ENCODE measurements at places on chromosomes 3 and 15.
A peak's percentile ranks its signal among the peaks of the same experiment; 100 is the strongest.

- DNase-seq, result no peak
Observed at GRCh38 chr3:97232393-97233034, 418.1 kb downstream of the EPHA6 start.

DNA sequence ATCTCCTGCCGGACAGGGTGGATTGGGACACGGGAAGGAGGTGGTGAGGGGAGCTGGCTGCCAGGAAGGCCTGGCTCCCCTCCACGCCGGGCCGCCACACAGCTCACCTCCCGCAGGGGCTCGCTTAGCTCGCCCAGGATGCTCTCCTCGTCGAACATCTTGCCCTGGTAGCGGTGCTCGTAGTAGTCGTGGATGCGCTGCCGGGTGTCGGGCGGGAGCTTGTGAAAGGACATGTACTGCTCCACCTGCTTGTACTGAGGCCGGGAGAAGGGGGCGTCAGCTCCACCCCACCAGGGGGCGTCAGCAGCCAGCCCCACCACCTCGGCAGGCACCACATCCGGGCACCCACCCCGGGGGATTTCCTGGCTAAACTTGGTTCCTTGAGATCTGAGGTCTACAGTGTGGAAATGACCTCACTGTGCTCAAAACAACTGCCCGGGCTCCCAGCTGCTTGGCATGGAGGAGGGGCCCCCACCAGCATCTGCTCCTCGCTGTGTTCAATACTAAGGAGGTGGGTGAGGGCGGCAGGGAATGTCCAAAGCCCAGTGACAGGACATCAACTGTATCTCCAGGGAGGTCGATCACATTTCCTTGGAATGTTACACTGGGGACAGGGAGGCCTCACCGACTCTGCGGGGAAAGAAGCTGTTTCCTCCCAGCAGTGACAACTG is 43.4 kb downstream of the HCN4 start:
- no peak for DNase-seq

DNA sequence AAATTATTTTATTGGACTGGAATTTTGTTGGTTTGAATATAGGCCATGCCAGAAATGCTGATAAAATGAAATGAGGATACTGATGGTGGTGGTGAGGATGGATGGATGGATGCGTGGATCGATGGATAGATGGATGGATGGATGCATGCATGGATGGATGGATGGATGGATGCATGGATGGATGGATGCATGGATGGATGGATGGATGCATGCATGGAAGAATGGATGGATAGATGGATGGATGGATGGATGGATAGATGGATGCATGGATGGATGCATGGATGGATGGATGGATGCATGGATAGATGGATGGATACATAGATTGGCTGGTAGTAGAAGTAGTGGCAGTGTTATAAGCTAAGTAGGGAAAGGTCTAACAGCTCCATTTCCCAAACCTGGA is 40.1 kb downstream of the CPN2 start:
- DNase-seq, result no peak

DNA sequence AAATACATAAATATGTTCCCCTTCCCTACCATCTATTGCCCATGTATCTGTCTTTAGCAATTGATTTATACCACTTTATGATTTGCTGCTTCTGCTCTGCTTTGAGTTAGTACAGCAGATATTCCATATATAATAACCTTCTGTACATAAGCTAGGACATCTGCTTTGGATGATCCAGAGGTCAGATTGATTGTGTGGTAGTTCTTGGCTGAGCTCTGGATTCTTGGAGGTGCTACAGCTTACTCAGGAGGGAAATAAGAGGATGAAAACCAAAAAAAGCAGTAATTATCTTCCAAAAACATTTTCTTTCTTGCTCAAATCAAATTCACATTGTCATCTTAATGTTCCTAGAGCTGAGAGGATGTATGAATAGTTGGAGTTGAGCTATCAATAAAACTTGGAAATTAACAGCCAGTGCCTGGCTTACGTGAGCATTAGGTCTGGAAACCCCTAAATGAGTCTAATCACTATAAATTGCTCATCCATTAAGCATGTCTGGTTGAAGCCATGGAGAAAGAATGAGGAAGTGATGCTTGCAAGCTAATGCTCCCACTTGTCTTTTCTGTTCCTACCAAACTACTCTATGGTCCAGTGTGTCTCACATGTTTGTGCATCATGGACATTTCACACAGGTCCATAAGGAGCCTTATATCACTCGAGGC is 36.3 kb upstream of the TMEM42 start:
- DNase-seq, result peak; percentile 38

DNA sequence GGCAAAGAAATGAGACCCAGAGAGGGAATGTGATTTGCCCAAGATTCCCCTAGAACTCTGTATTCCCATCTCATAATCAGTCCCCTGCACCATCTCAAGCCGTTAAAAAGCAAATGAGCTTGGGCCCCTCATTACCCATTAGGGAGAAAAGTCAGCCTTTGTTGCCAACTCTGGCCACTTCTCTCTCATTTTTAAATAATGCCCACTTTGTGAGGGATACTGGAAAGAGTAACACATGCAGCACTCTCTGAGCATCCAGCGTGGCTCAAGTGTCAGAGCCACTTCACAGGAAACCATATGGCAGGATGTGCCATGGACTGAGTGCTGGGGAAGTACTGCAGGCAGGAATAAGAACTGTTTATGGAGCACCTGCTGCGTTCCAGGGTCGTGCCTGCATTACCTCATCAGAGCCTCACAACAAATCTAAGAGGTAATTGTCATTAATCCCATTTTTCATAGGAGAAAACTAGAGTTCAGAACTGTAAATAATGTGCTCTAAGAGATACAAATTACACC is 49.8 kb upstream of the SLC6A1 start:
- no peak for DNase-seq

DNA sequence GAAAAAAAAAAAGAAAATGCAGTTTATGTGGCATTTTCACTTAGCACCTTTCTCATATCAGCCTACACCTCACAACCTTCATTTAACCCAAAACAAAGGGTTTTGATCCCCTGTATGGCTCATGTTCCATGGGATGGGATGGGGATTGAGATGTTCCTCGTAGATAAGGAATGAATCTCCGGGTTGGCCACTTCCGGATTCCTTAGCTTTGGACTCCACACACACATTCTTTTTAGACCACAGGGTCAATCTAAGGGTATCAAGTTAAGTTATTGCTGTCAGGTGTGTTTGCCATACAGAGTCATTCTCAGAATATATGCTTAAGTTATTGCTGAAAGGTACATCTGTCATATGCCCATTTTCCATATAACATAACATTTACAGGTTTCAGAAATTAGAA is 301.4 kb upstream of the TGFBR2 start:
- no peak for DNase-seq

DNA sequence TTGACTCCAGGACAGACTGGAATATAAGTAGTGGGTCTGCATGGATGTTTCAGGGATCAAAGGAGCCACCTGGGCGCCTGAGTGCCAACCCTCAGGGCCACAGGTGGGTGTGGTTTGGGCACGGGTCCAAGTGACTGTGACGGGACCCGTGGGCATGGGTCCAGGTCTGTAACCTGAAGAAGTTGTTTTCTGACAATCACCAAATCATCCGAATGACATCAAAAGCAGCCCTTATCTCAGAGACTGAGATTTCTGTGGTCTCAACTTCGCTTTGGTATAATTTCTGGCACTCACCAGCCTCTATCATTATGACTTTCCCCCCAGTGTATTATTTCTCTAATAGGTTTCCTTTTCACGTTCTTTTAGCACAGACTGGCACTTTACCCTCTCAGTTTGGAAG is 24.4 kb downstream of the RLBP1 start:
- no peak for DNase-seq

GRCh38 chr3:39605837-39606236 is 138.4 kb downstream of the MOBP start:
- no peak for DNase-seq

DNA sequence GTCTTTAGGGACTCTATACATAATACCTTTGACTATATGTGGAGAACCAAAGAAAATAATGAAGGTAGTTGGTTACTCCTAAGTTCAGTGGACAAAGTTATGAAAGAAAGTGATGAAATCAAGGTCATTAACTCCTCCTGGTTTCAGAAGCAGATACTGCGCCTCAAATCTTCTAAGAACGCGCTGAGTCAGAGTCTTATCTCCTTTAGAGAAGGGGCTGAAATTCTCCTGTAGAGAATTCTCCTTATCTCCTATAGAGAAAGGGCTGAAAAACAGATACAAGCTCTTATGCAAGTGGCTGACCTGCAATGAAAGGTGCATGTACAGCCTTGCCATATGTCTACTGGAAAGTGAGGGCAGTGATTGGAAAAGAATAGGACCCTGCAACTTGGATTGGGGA is 824.2 kb downstream of the NSUN3 start:
- DNase-seq, result no peak

GRCh38 chr15:60471314-60471713 is 7.6 kb downstream of the ICE2 start:
- DNase-seq, result no peak

- no peak for DNase-seq
Observed at GRCh38 chr3:98460220-98460619, 2.8 kb upstream of the OR5K1 start.

GRCh38 chr3:173725507-173725906 is 328.0 kb downstream of the NLGN1 start:
- DNase-seq, result no peak

DNA sequence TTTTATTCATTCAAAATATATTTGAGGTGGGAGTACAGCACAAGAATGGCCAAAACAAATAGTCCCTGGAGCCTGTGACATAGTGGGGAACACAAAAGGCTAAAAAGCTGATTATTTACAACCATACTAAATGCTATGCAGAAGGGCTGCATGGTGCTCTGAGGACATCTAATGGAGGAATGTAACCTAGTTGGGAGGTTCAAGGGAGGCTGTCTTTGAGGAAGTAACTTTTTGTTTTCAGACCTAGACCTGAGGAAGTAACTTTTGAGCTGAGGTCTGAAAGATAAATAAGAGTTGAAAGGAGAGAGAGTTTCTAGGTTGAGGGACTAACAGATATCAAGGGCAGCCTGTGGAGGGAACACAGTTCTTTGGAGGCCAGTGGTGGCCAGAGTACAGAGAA is 34.8 kb upstream of the RASA2 start:
- DNase-seq, result no peak

- DNase-seq, result no peak
Observed at GRCh38 chr3:147680837-147681483, 271.8 kb downstream of the ZIC1 start.

DNA sequence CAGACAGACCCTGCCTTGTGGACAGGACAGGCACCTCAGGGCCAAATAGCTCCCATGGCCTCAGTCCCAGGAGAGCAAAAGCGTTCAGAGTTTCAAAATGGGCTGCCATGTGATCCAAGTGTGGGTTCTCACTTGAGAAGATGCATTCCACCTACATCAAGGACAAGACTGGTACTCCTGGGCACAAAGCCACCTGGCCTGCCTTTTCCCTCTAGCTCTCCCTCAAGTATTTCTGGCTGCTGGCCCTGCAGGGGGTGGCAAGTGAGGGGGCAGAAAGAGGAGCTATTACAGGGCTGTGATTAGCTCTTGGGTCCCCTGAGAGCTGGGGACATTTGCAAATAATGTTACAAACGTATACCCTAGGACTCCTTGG is 6.5 kb upstream of the COL7A1 start:
- no peak for DNase-seq

- no peak for DNase-seq
Observed at GRCh38 chr3:54213907-54214306, 91.6 kb downstream of the CACNA2D3 start.

GRCh38 chr3:52533623-52534280 is at the start of gene NT5DC2:
TSS of gene NT5DC2 (minus strand) at chr3:52533857. CDS start at chr3:52533737, 120 bp downstream.
- no peak for DNase-seq

DNA sequence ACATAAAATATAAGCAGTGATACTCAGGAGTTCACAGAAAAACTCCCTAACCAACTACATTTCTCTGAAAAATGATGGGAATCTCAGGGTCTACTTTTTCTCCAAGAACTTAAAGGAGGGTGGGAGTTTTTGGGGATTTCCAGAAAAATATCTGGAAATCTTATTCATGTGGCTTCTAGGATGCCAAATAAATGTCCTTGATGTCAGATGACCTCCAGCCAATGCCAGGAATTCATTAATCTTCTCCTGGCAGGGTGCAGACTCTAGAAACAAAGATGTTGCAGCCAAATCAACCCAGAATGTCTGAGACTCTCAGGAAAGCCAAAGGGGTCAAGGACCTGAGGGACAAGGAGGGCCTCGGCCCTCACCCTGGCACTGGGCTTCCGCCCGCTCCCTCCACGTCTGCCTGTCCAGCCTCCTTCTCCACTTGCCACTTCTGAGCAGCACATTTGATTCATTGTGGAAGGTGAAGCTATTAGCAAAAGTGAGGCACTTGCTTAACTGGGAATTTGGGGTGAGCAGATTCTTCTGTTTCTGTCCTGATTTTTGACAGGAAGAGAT is 61.9 kb upstream of the HEG1 start:
- no peak for DNase-seq

- DNase-seq, result no peak
Observed at GRCh38 chr3:11507719-11508118, 136.0 kb downstream of the VGLL4 start.

DNA sequence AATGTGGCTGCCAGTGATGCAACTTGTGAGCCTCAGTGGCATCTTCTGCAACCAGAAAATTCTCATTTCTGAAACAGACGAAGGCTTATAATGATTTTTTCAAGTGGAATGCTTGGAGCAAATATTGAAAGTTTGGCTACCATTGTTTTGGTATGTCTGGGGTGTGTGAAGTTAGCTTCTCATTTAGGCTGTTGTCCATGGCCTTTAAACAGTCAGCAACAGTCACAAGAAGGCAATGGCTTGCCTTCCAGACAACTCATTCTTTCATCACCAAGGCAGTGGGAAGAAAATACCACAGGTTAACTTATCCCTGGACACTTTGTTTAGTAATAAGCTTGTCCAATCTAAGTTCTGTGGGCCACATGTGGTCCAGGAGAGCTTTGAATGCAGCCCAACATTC is 4.7 kb upstream of the BNC1 start:
- peak; percentile 44 for DNase-seq

- no peak for DNase-seq
Observed at GRCh38 chr15:63605816-63606215, 8.6 kb downstream of the FBXL22 start.

- no peak for DNase-seq
Observed at GRCh38 chr3:123070510-123070909, 3.7 kb downstream of the PDIA5 start.

DNA sequence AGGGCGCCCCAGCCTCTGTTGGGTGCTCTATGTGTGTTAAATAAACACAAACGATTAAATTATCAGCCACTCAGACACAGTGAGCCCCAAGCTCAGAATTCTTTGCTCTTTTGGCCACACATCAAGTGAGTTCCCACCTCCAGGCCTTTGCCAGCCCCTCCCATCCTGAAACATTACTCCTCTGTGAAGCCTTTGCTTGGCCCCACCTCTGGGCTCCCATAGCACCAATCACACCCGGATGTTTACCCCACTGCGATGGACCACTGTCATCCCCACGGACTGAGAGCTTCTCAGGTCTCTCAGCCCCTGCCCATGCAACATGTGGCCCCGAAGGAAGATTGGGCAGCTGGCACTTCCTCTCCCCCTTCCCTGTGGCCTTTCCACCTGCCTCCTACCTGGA is 85.1 kb downstream of the NUP210 start:
- no peak for DNase-seq

DNA sequence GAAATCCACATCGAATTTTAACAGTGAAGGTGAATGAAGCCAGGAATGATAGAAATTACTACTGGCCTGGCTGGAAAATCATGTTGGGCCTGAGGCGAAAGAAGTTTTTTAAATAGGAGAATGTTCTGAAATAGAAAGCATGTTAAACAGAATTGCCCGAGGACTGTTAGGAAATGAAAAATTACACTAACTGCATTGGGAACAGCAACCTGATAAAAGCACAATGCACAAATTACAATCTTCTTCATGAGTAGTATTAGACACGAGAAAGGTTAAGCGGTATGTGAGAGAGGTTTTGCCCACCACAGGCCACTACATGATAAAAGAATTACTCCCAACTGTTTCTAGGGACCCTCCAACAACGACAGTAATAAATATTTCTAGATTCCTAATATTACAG is 18.9 kb downstream of the GBE1 start:
- no peak for DNase-seq

All from AG09309 (cell line).